Osteocyte (in vitro differentiated cells): ENCODE measurements at places on chromosomes 6 and 20. TPM values are rescaled to one million over a fixed set of nuclear protein-coding genes. Genes with fewer than 3 reads are reported as not detected.

- H3K36me3 ChIP-seq, result peaks cover 7% of the 10 kb centered on the region
- DNase-seq, result no peak
- H3K27ac ChIP-seq, result peak overlapping the region; percentile 27
Observed at GRCh38 chr6:16704401-16705045, 56.7 kb downstream of the ATXN1 start.

- no peak overlapping the region for H3K4me3 ChIP-seq
- no peaks in the 10 kb centered on the region for H3K36me3 ChIP-seq
- no peak overlapping the region for H3K27ac ChIP-seq
- H3K27me3 ChIP-seq, result no peaks in the 10 kb centered on the region
Observed at GRCh38 chr20:55175081-55175480, 699.7 kb downstream of the DOK5 start.

DNA sequence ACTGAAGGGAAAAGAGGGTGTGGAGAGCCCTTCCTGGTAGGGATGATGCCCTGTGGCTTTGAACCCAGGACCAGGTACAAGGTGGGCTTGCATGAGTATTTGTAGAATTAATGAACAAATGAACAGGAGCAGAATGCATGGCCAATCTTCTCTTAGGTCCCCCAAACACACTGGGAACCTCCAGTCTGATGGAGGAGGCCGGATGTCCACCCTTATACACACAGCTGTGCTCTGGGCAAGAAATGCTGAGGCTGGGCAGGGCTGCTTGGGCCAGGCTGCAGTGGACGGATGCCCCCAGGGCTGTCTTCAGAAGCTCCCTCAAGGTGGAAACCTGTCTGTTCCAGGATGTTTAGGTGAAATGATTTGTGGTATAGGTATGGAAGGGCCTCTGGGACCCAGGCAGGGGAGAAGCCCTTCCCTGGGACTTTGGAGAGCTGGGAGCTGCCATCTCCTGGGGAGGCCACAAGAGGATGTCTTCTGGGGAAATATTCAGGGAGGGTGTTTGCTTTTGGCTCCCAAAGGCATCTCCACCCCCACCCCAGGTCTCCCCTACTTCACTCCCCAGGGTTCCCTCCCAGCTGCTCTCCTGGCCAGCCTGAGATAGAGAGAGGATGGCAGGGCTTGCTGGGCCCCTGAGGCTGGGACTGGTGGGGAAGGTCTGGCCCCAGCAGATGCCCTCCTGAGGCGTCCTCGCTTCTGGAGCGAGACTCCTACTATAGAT lies 23.3 kb downstream of the VEGFA start:
- no peak overlapping the region for H3K27ac ChIP-seq
- H3K4me3 ChIP-seq, result no peak overlapping the region
- peaks cover 8% of the 10 kb centered on the region for H3K4me1 ChIP-seq
- no peaks in the 10 kb centered on the region for H3K36me3 ChIP-seq
- DNase-seq, result no peak

DNA sequence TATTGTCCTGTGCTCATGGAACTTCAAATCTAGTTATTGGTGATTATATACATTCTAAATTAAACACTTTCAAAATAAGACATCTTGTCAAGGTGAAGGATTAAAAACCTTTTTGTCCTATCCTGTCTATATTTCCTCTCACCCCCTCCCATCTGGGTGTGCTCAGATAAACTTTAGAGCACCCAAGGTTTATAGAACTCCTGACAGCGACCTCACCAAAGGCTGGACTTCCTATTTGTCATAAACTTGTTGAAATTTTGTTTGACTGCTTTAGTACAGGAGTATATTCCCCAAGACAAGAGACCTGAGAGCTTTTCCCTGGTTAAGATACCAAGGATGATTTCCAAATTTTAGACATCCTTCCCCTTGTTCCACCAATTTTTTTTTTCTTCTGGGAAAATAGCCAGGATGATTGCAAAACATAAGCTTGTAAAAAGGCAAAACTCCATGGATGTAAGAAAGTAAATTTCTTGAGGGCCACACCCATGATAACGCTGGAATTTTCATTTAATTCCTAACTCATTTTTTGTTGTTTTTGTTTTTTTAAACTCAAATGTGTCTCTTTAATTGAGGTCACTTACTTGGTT lies 33.0 kb downstream of the CARMIL1 start:
- H3K4me3 ChIP-seq, result peak overlapping the region; percentile 68
- no peaks in the 10 kb centered on the region for H3K36me3 ChIP-seq
- H3K4me1 ChIP-seq, result peaks cover 44% of the 10 kb centered on the region

GRCh38 chr6:31202259-31203166 lies 32.0 kb upstream of the POU5F1 start:
- H3K4me1 ChIP-seq, result peaks cover 26% of the 10 kb centered on the region
- DNase-seq, result no peak
- H3K27me3 ChIP-seq, result no peaks in the 10 kb centered on the region
- H3K4me3 ChIP-seq, result no peak overlapping the region

GRCh38 chr6:72022830-72023229 lies 136.5 kb downstream of the RIMS1 start:
- H3K36me3 ChIP-seq, result no peaks in the 10 kb centered on the region

DNA sequence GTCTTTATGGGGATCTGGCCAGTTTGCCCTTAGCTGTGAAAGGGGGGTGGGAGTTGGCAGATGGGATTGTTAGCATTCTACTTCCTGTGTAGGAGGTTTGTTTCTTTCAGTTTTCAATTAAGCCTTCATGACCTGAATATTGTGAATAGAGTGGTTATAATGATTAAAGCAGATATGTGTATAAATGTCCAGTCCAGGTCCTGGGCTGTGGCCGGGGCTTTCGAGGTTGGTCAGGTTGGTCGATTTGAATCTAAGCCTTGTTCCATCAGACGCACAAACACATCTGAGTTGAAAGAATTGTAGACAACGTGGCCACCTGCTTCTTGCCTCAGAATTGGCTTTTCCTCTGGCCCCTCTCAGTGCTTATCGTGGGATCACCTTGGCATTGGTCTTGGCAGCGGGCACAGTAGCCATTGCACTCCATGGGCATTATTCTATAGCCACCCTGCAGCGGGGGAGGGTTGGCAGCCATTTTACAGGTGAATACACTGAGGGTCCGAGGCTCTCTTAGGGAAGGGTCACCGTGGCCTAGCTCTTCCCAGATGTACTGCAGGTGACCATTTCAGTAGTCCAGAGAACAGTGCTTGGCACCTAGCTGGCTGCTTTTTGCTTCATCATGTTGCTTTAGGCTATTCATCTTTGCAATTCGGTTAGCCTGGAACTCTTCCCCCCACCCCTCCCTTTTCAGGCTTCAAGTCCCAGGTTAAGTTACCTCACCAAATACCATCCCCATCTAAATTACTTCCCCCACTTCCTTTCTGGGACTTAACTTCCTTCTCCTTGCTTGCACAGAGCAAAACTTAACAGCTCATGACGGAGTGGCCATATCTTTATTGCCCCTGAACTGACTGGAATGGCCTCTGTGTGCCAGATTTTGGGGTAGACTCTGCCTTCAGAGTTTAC lies 1.1 kb downstream of the RNF114 start:
- H3K4me1 ChIP-seq, result peaks cover 37% of the 10 kb centered on the region
- peak overlapping the region; percentile 91 for H3K27ac ChIP-seq
- peaks cover 11% of the 10 kb centered on the region for H3K36me3 ChIP-seq
- no peak for DNase-seq

GRCh38 chr6:45376310-45377042 lies 1.3 kb downstream of the SUPT3H start:
- H3K4me3 ChIP-seq, result peak overlapping the region; percentile 97
- no peak for DNase-seq
- peaks cover 29% of the 10 kb centered on the region for H3K4me1 ChIP-seq

GRCh38 chr6:159801935-159802334 lies 1.9 kb downstream of the PNLDC1 start:
- no peak for DNase-seq
- no peak overlapping the region for H3K27ac ChIP-seq
- H3K4me1 ChIP-seq, result no peaks in the 10 kb centered on the region
- peaks cover 19% of the 10 kb centered on the region for H3K36me3 ChIP-seq

GRCh38 chr6:14701946-14702345 lies 543.9 kb upstream of the JARID2 start:
- no peaks in the 10 kb centered on the region for H3K36me3 ChIP-seq
- peaks cover 50% of the 10 kb centered on the region for H3K4me1 ChIP-seq
- DNase-seq, result no peak
- no peak overlapping the region for H3K27ac ChIP-seq

The CUL9 gene
- 39.5 and 41.9 TPM in 2 replicates for total RNA-seq
